Left ventricle myocardium superior (tissue), 1 donor: ENCODE measurements at places on chromosomes 11 and 22. TPM values are rescaled to one million over a fixed set of nuclear protein-coding genes. Genes with fewer than 3 reads are reported as not detected.
A peak's percentile ranks its signal among the peaks of the same experiment; 100 is the strongest.

GRCh38 chr11:109401545-109401944, 20.4 kb upstream of the C11orf87 start:
- no peak for DNase-seq

GRCh38 chr22:19903031-19903430, 38.5 kb upstream of the COMT start:
- no peak for DNase-seq

DNA sequence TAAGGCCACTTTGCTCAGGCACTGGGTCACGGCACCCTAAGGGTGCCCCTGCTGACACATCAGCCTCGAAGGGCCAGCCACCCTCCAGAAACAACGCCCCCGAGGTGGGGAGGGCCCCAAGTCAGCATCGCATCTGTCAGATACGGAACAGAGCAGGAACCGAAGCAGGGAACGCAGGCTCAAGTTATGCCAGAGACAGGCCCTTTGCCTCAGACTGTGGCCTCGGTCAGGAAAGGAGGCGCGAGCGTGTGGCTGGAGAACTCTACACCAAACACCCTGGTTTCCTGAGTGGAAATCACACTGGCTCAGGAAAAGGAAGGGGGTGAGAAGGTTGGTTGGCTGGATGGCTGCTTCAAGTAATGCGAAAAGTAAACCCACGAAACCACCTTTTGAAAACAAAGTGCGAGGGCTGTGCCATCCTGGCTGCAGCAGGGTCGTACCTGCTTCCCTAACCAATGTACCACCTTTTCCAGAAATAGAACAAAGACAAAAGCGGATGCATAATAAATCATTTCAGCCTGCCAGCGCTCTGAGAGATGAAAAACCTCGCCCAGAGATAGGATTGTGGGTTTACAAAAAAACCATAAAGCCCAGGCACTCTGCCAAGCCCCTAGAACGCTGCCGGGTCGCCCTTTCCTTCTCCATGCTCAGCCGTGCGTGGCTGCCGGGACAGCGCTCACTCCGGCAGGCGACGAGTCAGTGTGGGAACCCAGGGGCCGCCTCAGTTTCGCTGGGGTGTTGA, 38.6 kb downstream of the TRMU start:
- no peak for DNase-seq

DNA sequence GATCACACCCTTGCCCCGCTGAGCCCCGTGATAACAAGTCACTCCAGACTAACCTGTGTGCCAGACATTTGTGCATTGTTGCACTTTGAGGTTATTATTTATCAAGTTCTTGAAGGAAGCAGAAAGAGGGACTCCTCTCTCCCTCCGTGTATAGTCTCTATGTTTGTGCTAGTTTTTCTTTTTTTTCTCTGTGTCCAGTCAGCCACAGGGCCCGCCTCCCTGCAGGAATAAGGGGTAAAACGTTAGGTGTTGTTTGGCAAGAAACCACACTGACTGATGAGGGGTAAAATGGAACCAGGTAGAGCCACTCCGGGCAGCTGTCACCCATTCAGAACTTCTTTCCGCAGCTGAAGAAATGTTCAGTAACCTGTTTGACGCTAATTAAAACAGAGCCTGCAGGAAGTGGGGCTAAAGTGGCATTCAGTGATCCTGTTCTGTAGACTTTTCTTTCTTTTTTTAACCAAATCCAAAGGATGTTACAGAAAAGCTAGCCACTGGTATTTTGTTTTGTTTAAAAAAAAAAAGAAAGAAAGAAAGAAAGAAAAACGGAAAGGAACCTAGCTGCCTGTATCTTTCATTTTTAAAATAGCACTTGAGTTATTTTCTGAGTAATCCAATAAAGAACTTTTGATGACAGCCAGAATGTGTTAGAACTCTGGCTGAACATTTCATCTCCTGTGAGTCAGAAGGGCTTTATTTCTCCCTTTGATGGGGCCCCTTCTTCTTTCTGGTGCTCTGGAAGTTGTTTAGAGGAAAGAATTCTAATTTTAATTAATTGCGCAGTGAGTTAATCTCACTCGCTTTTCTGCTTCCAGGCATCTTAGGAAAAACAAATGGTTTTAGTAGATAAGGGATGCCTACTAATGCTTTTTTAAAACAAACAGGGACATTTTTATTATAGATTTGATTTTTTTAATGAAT, 58.2 kb downstream of the COMMD9 start:
- DNase-seq, result no peak

DNA sequence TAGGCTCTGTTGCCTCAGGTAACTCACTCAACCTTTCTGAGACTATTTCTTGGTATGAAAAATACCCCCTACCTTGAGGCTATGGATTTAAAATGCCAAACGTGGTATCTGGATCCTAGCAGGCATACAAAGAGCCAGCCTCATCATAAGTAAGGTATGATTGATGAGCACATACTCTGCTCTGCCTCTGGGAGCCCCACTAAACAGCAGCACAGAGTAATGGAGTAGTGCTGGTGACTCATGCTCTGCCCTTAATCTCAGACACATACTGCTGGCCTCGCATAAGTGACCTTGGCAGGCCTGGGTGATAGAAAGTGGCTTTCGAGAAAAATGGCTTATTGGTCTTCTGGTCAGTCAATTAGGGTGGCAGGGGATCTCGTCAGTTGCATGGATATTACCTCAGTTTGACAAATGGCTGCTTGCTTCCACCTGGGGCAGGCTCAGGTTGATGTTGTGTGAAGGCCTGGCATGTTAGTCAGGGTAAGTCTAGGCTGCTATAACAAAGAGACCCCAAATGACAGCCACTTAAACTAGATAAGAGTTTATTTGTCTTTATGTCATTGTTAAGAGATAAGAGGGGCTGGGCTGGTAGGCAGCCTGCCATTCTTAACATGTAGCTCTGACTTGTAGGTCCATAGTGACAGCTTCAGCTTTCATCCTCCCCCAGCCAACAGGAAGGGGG, 15.2 kb upstream of the SLC6A5 start:
- DNase-seq, result no peak

GRCh38 chr22:37095113-37095512, 14.4 kb downstream of the TMPRSS6 start:
- no peak for DNase-seq

DNA sequence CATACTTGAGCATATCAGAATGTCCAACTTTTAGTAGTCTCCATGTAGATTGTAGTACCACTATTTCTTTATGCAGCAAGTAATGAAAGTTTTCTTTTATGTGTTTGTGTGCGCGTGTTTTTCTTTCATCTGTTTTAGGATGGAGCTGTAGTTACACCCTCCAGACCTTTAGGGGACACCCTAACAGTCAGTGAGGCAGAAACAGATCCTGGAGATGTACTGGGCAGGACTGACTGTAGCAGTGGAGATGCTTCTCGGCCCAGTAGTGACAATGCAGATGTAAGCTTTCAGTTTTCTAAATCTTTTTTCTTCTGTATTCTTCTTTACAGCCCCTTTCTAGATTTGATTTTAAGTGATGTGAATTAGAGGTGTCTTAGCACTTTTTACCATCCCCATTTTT, 79.9 kb upstream of the GRIK4 start:
- DNase-seq, result no peak

- peak; percentile 64 for DNase-seq
These were observed 22.3 kb downstream of the PPARA start for GRCh38 chr22:46172522-46173110.

- DNase-seq, result no peak
These were observed 1062.8 kb downstream of the DLG2 start for GRCh38 chr11:84564180-84564866.

DNA sequence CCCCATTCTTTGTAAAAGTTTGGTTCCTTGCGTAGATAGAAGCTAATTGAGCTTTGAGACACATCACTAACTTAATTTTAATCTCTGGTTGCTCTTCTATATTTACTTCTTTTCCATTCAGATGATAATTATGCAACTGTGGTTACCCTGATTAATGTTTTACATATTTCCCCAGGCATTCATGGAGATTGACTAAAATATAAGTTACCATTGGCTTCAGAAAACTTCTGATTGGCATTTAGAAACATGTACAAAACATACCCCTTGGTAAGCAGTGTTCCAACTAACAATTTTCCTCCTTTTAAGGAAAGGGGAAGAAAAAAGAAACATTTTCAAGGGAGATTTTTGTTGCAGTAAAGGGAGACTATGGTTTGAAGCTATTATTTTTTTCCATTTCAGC, 43.9 kb downstream of the FAT3 start:
- no peak for DNase-seq

DNA sequence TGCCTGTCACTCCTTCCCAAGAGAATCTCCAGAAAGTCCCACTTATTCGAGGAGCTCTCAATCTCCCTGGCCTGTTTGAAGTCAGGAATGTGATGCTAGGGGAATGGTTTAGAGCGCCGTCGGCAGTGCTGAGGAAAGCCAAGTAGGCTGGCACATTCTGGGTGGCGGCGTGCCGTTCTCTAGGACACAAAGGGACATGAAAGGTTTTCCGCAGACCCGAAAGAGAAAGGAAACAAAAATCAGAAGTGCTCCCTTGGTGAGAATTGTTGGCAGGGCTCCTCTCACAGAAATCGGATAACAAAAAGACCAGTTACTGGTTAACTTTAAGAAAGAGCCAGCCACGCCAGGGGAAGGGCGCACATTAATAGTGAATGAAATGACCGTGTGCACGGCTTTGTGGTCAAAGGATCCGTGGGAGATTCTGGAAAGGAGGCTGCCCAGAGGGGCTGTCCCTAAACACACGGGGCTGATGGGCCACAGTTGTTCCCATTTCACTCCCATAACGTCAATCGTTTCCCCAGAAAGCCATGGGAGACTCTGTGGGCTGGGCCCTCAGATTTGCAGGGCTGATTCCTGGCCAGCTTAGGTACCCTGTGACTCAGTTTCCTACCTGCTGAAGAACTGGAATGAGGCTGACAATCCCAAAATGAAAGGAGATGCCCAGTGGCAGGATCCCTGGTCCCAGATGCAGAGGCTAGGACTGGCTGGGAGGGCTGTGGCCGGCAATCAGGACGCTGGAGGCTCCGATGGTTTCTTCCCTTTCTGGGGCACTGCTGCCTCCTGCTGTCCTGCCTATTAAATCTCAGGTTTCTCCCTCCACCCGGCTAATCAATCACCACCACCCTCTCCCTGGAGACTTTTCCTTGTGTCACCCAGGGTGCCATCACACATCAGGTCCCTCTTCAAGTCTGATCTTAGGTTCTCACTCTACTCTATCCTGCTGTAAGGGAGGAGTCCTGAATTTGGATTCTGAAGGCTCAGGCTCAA, 82.3 kb downstream of the RCN1 start:
- peak; percentile 49 for DNase-seq

- no peak for DNase-seq
These were observed 121.8 kb upstream of the POU2AF2 start for GRCh38 chr11:111123463-111124398.

DNA sequence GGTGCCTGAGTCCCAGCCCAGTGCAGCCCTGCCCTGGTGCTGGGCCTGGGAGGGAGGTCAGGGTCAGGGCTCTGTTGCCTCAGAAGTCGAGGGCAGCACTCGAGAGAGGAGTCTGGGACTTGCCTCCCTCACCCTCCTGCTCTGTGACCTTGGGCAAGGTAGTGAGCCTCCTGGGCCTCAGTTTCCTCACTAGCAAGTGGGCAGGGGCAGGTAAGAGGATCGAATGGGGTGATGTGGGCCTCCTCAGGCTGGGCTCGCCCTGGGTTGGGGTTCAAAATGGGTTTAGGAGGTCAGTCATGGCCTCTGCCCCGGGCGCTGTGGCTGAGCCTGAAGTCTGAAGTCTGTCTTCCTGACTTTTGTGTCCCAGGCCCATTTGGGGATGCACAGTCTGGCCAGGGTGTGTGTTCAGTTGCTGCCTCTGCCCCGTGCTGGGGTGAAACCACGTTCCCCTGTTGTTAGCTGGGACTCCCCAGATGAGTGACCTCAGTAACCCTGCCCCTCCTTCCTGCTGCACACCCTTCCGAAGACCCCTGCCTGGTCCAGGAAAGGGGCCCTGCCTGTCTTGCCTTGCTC, 40.9 kb upstream of the CELSR1 start:
- peak; percentile 32 for DNase-seq

DNA sequence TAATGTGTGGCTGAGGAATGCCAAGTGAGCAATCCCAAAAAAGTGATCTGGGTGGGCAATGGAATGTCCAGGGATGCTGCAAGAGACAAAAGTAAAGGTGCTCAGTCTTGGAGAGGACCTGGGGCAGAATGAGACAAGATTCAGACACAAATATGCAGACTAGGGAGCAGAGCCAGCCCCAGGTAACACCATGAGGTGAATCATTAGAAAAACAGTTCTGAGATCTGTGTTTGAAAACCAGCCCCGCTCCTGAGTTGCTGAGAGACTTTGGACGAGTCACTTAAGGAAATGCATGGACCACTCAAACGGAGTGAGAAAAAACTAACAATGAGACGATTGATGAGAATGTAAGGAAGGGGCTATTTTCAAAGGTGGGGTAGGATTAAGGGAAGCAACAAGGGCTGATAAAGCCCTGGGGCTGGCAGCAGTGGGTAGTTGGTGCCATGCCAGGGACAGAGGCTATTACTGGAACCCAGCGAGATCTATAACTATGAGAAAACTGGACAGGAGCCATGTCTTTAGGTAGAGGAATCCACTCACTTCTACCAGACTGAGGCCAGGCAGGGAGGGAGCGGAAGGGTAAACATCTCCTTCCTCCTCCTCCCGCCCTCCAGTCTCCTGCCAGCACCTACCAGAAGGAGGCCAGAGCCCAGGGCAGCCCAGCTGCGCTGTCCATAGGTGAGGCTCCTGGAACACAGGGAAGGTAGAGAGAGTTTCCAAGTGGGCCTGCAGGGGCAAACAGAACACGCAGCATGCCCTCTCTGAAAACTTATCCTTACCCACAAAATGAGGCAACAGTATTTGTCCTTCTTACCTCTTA, 130.4 kb upstream of the TEAD1 start:
- no peak for DNase-seq

DNA sequence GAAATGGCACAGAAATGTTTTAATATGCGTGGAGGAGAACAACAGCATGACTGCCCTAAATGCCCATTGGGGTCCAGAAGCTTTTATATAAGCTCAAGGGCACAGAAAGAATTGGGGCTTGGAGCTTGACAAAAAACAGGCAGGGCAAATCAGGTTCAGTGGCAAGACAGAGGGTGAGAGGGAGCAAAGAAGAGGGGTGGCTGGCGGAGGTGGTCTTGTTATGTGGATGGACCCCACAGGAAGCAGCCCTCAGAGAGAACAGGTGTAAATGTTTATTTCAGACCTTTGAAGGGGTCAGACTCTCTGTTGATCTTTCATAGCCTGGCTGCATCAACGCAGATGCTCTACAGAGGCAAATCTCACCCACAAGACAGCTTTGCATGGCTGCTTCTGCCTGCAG, 213.1 kb upstream of the B3GAT1 start:
- DNase-seq, result no peak

GRCh38 chr11:4063348-4063747, 31.3 kb upstream of the RRM1 start:
- no peak for DNase-seq

GRCh38 chr11:16964501-16964900, 49.7 kb downstream of the PLEKHA7 start:
- DNase-seq, result no peak

SMTNL1 gene
- total RNA-seq, result not detected

TRIM5 gene
- total RNA-seq, result 6.8 TPM

OR8B8 gene
- total RNA-seq, result not detected

ATXN10 gene
- 142 TPM for total RNA-seq

OR8J3 gene
- total RNA-seq, result not detected

CNTF gene
- total RNA-seq, result 1.4 TPM

FOLR2 gene
- 21.9 TPM for total RNA-seq

METTL15 gene
- 10.5 TPM for total RNA-seq

HBE1 gene
- total RNA-seq, result not detected

GLYATL1 gene
- not detected for total RNA-seq

CAPN5 gene
- total RNA-seq, result 2.5 TPM

HTR3B gene
- not detected for total RNA-seq

MS4A6E gene
- total RNA-seq, result not detected
